ENCODE measurements at places on chromosomes 6 and 20.

DNA sequence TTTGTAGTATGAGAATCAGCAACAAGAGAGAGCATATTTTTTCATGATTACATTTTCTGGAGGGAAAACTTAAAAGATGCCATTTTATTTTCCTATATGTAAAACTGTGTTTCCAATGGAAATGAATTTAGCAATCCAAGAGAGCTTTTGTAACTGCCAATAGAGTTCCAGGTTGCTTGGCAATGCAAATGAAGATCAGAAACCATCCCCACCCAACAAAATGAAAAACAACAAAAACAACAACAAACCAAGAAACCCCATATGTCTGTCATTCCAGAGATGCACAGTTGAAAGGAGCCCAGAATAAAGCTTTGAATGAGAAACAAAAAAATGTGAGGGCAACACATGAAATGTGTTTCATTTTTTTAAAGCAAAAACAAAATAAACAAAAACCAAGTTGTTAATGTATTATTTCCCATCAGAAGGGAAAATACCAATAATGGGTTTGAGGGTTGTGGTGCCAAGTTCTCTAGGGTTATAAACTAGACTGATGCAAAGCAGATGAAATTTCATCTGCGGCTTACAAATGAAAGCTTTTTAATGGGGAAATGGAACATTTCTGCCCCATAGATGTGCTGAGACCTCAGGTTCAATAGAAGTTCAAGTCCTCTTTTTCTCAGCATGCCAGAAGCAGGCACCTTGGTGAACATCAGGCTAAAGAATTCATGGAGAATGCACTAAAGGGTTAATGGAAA is 121.5 kb upstream of the MCHR2 start:
- no peak for DNase-seq

DNA sequence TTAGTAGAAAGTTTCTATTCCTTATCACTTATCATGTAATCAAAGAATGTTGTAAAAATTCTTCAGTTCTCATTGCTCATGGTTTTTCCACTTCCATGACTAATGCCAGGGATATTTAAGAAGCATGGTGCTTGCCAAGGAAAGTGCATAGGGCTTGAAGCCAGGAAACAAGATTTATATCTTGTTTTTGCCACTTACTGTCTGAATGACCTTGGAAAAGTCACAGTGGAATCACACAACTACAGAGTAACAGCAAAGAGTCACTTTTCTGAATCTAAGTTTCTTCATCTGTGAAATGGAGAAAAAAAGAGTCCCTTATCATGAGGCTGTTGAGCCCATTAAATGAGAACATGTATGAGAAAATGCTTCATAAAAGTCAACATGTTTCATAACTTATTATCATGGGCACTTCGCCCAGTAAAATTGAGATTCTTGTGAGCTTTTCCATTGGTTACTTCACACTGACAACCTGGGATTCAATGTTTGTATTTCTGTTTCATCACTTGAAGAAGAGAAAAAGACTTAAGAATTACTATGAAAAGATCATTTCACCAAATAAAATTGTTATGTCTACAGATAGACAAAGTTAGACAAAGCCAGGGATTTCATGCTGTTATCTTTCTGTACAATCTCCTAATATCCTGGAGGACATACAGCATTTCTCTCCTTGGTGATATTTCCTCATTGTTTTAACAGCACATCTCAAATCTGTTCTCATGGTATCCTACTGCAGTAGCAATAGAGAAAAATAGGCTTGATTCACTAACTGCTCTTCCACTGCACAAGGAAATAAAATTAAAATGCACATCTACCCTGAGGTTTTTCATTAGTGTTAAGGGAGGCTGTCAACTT is 7.6 kb upstream of the BMP5 start:
- no peak for DNase-seq

DNA sequence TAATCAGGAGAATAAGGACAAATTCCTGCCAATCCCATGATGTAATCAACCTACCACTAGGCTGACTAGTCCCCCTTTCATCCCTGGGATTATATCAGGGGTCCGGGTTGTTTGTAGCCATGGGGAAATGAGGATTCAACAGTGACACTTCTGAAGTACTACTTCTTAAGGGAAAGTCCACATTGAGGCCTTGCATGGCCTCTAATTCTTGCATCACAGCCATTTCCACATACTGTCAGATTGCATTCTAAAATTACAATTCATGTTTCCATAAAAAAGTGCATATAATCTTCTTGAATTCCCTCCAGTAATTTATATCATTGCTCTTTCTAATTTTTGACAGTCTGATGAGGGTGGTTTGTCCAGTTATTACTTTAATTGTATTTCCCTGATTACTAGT is 184.2 kb downstream of the PHF3 start:
- no peak for DNase-seq

GRCh38 chr20:4932061-4932460 is 69.2 kb downstream of the SLC23A2 start:
- DNase-seq = no peak

GRCh38 chr6:116028233-116028632 is 32.5 kb downstream of the FRK start:
- DNase-seq = no peak

DNA sequence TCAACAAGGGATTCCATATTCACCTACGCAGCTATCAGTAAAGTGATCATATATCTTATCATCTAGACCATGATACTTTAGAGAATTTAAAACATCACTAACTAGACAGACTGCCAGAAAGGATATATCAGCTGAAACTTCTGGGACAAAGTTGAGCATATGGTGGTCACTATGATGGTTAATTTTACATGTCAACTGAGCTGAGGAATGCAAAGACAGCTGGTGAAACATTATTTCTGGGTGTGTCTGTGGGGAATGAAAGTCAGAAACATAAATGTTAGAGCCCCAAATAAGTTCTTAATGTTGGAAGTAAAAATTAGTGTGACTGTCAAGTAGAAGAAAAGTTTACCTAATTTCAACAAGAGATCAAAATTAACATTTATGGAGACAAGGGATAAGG is 440.0 kb upstream of the IRAK1BP1 start:
- no peak for DNase-seq

DNA sequence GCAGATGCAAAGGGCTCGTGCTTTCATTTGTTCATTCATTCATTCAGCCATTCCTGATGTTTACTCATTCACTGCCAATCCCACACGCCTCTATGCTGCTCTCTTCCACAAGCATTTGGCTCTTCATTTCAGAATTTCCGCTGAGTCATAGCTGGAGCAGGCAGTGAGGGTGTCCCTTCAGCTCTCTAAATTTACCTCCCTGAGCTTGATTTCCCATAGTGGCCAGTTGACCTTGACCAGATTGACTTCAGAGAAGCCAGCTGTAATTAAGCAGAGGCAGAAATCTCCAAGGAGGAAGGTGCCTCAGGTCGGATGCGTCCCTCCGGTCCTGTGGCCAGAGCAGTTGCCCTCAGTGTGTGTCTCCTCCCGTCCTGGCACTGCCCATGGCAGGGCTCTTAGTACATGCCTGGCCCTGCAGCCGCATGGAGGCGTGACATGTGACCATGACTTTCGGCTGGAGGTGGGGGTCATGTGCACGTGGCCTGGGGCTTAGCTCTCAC is 267.2 kb upstream of the ECI2 start:
- DNase-seq = peak; percentile 21

GRCh38 chr6:150987371-150987828 is 121.9 kb downstream of the MTHFD1L start:
- no peak for DNase-seq
